IgD-negative memory B cell (primary cell): ENCODE measurements at places on chromosomes 7 and 10. TPM values are rescaled to one million over a fixed set of nuclear protein-coding genes. Genes with fewer than 3 reads are reported as not detected.

EPHA1 gene
- polyA plus RNA-seq: 0.80 TPM

LRRD1 gene
- not detected for polyA plus RNA-seq

FAM131B gene
- 0.38 TPM for polyA plus RNA-seq

LAMB1 gene
- not detected for polyA plus RNA-seq

DKK1 gene
- polyA plus RNA-seq: not detected

FANK1 gene
- not detected for polyA plus RNA-seq

FGFR2 gene
- polyA plus RNA-seq: not detected

MACROH2A2 gene
- not detected for polyA plus RNA-seq

LDB1 gene
- polyA plus RNA-seq: 24.8 TPM

ARHGAP22 gene
- polyA plus RNA-seq: 0.64 TPM

DPCD gene
- 2.2 TPM for polyA plus RNA-seq

C10orf67 gene
- not detected for polyA plus RNA-seq

SEMA4G gene
- not detected for polyA plus RNA-seq

CYP3A7 gene
- not detected for polyA plus RNA-seq

TMEM26 gene
- not detected for polyA plus RNA-seq
